ENCODE measurements at places on chromosomes 12 and 14.
A peak's percentile ranks its signal among the peaks of the same experiment; 100 is the strongest.

- no peaks in the 10 kb centered on the region for H3K4me1 ChIP-seq
- no peak overlapping the region for H3K4me3 ChIP-seq
- H3K27me3 ChIP-seq = no peaks in the 10 kb centered on the region
- peak overlapping the region; percentile 46 for H3K27ac ChIP-seq
Measured at GRCh38 chr12:58819345-58819744, 101.0 kb downstream of the LRIG3 start.

GRCh38 chr12:57813971-57814772 is 4.4 kb downstream of the AVIL start:
- H3K27me3 ChIP-seq = no peaks in the 10 kb centered on the region
- H3K4me3 ChIP-seq = no peak overlapping the region
- no peaks in the 10 kb centered on the region for H3K36me3 ChIP-seq
- H3K27ac ChIP-seq = no peak overlapping the region
- DNase-seq = no peak
- peaks cover 5% of the 10 kb centered on the region for H3K4me1 ChIP-seq

DNA sequence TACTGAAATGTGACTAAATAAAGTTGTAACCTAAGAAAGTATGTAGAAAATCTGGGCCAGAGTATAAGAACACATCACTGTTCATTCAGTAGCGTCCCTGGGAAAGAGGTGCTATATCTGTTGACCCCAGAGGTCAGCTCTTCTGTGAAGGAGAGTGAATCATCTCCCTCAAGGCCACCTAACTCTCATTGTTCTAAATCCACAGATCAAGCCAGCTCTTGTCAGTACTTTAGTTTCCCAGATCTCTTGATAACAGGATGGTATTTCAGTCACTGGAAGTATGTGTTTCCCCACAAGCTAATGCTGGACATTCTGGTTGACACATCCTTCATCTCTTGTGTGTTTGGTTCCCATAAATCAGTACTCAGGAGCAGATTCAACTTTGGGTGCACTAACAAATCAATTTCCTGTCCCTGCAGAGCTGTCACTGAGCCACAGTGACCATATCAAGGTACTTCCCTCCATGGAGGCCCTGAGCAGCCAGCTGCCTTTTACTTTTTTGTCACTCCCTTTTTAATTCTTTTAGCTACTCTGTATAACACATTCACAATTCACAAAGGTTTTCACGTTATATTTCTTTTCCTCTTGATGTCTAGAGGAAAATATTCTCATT is 7.8 kb downstream of the KRT1 start:
- no peaks in the 10 kb centered on the region for H3K4me1 ChIP-seq
- no peaks in the 10 kb centered on the region for H3K36me3 ChIP-seq
- no peak overlapping the region for H3K4me3 ChIP-seq

- no peak overlapping the region for H3K4me3 ChIP-seq
- DNase-seq = no peak
- no peaks in the 10 kb centered on the region for H3K36me3 ChIP-seq
- H3K4me1 ChIP-seq = no peaks in the 10 kb centered on the region
- H3K27me3 ChIP-seq = no peaks in the 10 kb centered on the region
Measured at GRCh38 chr14:85508863-85509262, 21.1 kb upstream of the FLRT2 start.

DNA sequence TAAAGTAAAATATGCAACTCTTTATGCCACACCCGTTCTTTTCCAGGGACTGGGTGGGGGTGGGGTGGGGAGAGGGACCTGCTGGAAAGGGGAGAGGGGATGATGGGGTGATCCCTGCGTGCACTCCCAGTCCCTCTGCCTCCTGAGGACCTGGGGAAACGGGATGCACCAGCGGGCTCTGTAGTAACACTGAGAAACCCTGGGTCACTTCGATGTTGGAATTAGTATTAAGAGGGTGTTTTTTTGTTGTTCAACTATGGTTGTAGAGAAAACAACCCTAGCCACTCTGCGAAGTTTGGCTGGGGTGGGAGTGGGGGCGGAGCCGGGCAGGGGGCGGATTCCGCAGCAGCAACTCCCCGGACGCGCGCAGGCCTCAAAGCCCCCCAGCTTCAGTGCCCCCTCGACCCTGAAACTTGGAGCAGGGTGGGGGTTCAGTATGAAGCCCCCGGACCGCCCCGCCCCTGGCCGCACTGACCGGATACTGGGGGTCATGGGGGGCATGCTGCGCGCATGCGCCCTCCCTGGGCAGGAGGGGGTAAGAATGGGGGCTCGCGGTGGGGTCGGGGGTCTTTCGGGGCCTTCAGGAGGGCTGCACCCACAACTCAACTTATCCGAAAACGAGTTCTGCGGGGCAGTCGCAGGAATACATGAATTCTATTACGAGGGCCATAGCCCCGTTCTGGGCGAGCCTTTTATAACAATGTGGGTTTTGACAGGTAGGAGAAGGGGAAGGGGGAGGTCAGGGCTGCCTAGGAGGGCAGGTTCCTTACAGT is 1.3 kb upstream of the ARHGEF25 start:
- H3K4me1 ChIP-seq = no peaks in the 10 kb centered on the region
- DNase-seq = no peak
- H3K36me3 ChIP-seq = no peaks in the 10 kb centered on the region
- peak overlapping the region; percentile 85 for H3K27ac ChIP-seq
- H3K27me3 ChIP-seq = no peaks in the 10 kb centered on the region

- H3K27me3 ChIP-seq = no peaks in the 10 kb centered on the region
- no peak overlapping the region for H3K4me3 ChIP-seq
- H3K27ac ChIP-seq = no peak overlapping the region
- no peaks in the 10 kb centered on the region for H3K4me1 ChIP-seq
- no peak for DNase-seq
Measured at GRCh38 chr14:92144708-92145107, 22.9 kb downstream of the CPSF2 start.

GRCh38 chr12:54858562-54858961 is 4.2 kb downstream of the MUCL1 start:
- no peak for DNase-seq
- H3K4me3 ChIP-seq = no peak overlapping the region
- H3K4me1 ChIP-seq = no peaks in the 10 kb centered on the region
- H3K27ac ChIP-seq = no peak overlapping the region
- no peaks in the 10 kb centered on the region for H3K36me3 ChIP-seq

DNA sequence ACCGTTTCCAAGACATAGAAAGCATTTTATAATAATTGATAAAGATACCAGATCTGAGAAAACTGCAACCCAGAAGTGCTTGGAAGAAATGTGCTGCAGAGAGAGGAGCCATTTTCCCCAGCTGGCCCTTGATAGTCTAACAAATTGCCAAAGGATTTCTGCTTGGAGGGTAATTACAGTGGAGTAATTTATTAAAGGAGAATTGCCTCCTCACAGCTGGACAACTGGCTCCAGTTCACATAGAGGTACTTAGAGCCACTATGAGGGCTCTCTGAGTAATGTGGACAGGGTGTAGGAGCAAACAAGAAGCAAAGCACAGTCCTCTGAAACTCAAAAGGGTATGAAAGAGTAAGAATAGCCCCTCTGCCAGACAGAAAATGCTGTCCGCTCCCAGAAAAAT is 335.6 kb downstream of the SYT1 start:
- H3K27me3 ChIP-seq = no peaks in the 10 kb centered on the region
- no peak for DNase-seq
- H3K4me1 ChIP-seq = no peaks in the 10 kb centered on the region
- H3K36me3 ChIP-seq = no peaks in the 10 kb centered on the region

GRCh38 chr14:59395672-59396071 is 69.5 kb downstream of the GPR135 start:
- H3K4me3 ChIP-seq = no peak overlapping the region
- H3K27ac ChIP-seq = no peak overlapping the region
- no peaks in the 10 kb centered on the region for H3K36me3 ChIP-seq
- H3K27me3 ChIP-seq = no peaks in the 10 kb centered on the region
- DNase-seq = no peak

- H3K4me1 ChIP-seq = no peaks in the 10 kb centered on the region
- H3K27me3 ChIP-seq = no peaks in the 10 kb centered on the region
- no peak overlapping the region for H3K4me3 ChIP-seq
Measured at GRCh38 chr12:78343657-78344056, 513.0 kb downstream of the NAV3 start.

DNA sequence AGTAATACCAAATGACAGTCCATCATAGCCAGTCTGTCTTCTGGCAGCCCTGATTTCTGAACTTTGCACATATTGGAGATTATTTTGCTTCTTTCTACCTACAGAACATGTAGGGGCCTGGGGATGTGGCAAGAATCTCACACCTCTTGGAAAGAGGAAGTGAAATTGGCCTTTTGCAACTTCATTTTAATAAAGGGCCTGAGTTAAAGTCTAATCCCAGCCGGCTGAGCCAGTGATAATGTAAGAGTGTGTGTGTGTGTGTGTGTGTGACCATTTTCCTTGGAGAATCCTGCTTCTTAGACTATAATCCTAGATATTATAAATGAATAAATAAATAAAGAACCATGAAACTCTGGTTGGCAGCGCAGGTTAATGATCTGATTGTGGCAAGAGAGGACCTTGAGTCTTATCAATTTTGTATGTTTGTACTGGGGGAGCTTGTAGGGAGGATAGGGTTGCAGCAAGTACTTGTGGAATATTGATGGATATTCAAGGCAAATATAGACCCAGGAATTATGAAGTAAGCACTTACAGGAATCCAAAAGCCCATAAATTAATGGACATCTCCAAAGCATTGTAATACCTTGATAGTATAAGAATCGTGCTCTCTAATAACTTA is 233.2 kb upstream of the AMIGO2 start:
- no peak overlapping the region for H3K27ac ChIP-seq
- no peaks in the 10 kb centered on the region for H3K27me3 ChIP-seq
- no peaks in the 10 kb centered on the region for H3K36me3 ChIP-seq
- DNase-seq = no peak
- no peak overlapping the region for H3K4me3 ChIP-seq

- DNase-seq = no peak
- no peak overlapping the region for H3K4me3 ChIP-seq
- no peaks in the 10 kb centered on the region for H3K36me3 ChIP-seq
- H3K27ac ChIP-seq = no peak overlapping the region
Measured at GRCh38 chr12:18254081-18254480, 7.2 kb upstream of the PIK3C2G start.

GRCh38 chr14:94936401-94936892 is 166.5 kb upstream of the GSC start:
- no peaks in the 10 kb centered on the region for H3K27me3 ChIP-seq
- no peaks in the 10 kb centered on the region for H3K36me3 ChIP-seq
- H3K4me3 ChIP-seq = peak overlapping the region; percentile 39
- DNase-seq = peak; percentile 55

GRCh38 chr12:72631926-72632685 is 359.9 kb downstream of the TRHDE start:
- no peak for DNase-seq
- no peaks in the 10 kb centered on the region for H3K4me1 ChIP-seq
- no peaks in the 10 kb centered on the region for H3K27me3 ChIP-seq
- H3K36me3 ChIP-seq = no peaks in the 10 kb centered on the region
- H3K4me3 ChIP-seq = no peak overlapping the region

- no peaks in the 10 kb centered on the region for H3K4me1 ChIP-seq
- no peak overlapping the region for H3K27ac ChIP-seq
- no peaks in the 10 kb centered on the region for H3K36me3 ChIP-seq
- no peak for DNase-seq
- H3K4me3 ChIP-seq = no peak overlapping the region
Measured at GRCh38 chr12:66071549-66071948, 59.0 kb downstream of the LLPH start.

GRCh38 chr14:34088914-34089313 is 138.0 kb upstream of the EGLN3 start:
- H3K27me3 ChIP-seq = no peaks in the 10 kb centered on the region
- no peak overlapping the region for H3K27ac ChIP-seq
- no peak for DNase-seq
- no peaks in the 10 kb centered on the region for H3K36me3 ChIP-seq

- no peaks in the 10 kb centered on the region for H3K36me3 ChIP-seq
- DNase-seq = no peak
- H3K27ac ChIP-seq = no peak overlapping the region
- H3K4me1 ChIP-seq = no peaks in the 10 kb centered on the region
Measured at GRCh38 chr12:118436986-118437385, 60.6 kb downstream of the SUDS3 start.

DNA sequence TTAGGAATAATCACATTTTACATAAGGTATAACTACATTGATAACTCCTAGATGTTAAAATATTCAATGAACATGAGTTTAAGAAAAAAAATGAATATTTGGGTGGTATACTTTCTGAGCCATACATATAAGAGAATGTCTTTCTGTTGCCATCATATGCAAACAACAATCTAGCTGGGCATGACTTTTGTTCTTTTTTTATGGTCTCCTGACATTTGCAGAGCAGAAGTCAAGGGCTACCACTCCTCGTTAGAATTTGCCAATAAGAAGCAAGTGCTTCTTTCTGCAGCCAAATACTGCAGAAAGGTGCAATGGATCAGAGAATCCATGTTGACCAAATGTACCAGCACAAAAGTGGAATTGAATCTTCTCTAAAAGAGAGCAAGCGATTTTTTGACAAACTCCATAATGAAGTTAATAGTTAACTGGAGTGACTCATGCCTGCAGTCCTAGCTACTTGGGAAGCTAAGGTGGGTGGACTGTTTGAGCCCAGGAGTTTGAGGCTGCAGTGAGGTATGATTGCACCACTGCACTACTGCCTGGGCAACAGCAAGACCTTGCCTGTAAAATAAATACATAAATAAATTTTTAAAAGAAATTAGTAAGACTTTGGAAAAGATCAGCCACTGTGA is 25.5 kb upstream of the CCDC91 start:
- H3K27ac ChIP-seq = no peak overlapping the region
- no peaks in the 10 kb centered on the region for H3K27me3 ChIP-seq
- no peak for DNase-seq
- H3K36me3 ChIP-seq = no peaks in the 10 kb centered on the region
- no peak overlapping the region for H3K4me3 ChIP-seq

- H3K27ac ChIP-seq = no peak overlapping the region
- H3K27me3 ChIP-seq = no peaks in the 10 kb centered on the region
- H3K4me1 ChIP-seq = no peaks in the 10 kb centered on the region
- no peak for DNase-seq
- H3K4me3 ChIP-seq = no peak overlapping the region
- H3K36me3 ChIP-seq = no peaks in the 10 kb centered on the region
Measured at GRCh38 chr14:24662753-24663152, 28.8 kb upstream of the GZMB start.

DNA sequence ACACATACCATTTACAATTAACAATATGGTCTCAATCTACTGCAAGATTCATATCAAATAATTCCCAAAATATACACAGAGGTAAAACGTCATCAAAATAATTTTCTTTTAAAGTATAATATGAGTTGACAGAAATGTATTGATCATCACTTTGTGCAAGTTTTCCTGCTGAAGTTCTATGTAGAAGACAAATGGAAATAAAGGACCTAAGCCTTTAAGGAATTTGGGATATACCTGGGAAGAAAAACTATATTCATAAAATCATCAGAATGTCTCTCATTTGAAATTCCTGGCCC is 61.1 kb upstream of the DAAM1 start:
- no peaks in the 10 kb centered on the region for H3K27me3 ChIP-seq
- no peak for DNase-seq
- no peaks in the 10 kb centered on the region for H3K36me3 ChIP-seq
- H3K4me1 ChIP-seq = no peaks in the 10 kb centered on the region
- H3K27ac ChIP-seq = no peak overlapping the region

Measured in breast epithelium (tissue), 4 donors.